ENCODE measurements at places on chromosomes 13 and 19. TPM values are rescaled to one million over a fixed set of nuclear protein-coding genes. Genes with fewer than 3 reads are reported as not detected.

DNA sequence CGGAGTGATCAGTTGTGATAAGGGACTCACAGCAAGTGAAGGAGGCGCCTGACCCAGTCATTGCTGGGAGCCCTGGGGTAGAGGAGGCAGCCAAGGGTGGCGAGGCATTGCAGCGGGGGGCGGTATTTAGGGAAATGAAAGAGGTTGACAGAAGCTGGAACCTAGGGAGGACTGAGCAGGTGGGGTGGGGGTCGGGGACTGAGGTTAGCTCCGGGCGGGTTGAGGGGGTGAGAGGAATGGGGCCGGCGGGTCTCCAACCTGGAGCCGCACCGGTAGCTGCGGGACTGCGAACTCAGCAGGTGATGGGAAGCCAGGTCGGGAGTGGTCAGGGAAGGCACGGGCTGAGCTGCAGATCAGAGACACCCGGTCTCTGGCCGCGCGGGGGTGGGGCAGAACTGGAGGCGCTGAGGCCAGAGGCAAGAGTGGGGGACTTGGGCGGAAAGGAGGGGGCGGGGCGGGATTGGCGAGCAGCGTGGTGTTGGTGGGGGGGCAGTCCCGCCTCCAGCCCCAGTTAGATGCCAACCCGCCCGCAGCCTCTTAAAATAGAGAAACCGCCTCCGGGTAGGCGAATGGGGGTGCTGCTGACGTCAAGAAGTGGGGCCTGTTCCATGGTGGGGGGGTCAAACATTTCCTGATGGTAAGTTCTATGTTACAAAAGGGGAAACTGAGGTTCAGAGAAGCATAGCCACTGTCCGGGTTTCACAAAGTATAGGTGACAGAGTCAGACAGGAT is 1.5 kb downstream of the MAST3 start:
- DNase-seq: no peak

- no peak for DNase-seq
These were observed 702.8 kb downstream of the LIG4 start for GRCh38 chr13:107512551-107512950.

The SPRY2 gene
- polyA plus RNA-seq: 82.9 TPM

- no peak for DNase-seq
These were observed 34.5 kb downstream of the UFM1 start for GRCh38 chr13:38384171-38384570.

The MCEMP1 gene
- polyA plus RNA-seq: 0.26 TPM

The ADGRE3 gene
- polyA plus RNA-seq: not detected

- DNase-seq: no peak
These were observed 1.1 kb upstream of the PLVAP start for GRCh38 chr19:17378271-17378670.

GRCh38 chr19:38252941-38253691 is 3.1 kb downstream of the PPP1R14A start:
- DNase-seq: no peak

The SERTAD1 gene
- polyA plus RNA-seq: 3.6 TPM

- no peak for DNase-seq
These were observed 1.6 kb downstream of the LYL1 start for GRCh38 chr19:13100841-13101589.

The CEACAM8 gene
- 0.13 TPM for polyA plus RNA-seq

DNA sequence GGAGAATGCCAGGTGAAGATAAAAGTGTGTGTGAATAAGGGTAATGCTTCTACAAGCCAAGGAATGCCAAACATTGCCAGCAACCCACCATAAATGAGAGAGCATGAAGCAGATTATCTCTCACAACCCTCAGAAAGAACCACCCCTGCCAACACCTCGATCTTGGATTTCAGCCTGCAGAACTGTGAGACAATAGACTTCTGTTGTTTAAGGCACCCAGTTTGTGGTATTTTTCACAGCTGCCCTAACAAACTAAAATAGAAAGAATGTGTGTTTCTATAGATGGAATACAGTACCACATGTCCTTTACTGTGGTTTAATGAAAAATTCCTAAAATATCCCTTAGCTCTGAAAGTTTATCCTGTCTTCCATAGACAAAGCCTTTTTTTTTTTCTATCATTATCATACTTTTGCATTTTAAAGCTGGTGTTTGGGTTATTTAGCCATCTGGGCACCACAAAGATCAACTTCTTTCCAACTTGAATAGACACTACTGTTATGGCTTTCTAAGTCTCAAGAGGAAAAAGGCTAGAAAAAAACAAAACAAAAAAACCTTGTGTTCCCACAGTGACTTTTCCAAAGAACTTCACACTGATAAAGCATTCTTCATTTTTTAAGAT is 505.6 kb downstream of the KCTD12 start:
- DNase-seq: no peak

GRCh38 chr19:16380943-16381755 is 56.5 kb downstream of the KLF2 start:
- no peak for DNase-seq

DNA sequence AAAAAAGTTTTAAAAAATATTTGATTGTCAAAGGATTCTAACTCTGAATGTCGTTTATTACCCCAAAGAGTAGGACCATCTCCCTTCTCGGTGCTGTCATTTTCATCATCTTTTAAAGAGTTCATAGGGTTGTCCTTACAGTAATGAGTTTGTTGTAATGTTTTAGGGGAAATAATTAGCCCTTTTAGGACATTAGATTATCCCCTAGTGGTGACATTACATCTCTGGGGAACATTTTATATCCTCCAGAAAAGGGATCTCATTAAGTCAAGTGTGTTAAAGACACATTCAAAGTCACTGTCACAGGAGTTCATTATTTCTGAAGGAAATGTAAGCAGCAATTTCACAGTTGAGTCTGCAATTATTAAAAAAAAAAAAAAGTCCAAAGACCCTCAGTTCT is 99.3 kb upstream of the GJB6 start:
- no peak for DNase-seq

The FCER2 gene
- not detected for polyA plus RNA-seq

The ZNF441 gene
- 13.1 TPM for polyA plus RNA-seq

- peak; percentile 36 for DNase-seq
These were observed 77.9 kb downstream of the TRPC4 start for GRCh38 chr13:37791699-37792098.

DNA sequence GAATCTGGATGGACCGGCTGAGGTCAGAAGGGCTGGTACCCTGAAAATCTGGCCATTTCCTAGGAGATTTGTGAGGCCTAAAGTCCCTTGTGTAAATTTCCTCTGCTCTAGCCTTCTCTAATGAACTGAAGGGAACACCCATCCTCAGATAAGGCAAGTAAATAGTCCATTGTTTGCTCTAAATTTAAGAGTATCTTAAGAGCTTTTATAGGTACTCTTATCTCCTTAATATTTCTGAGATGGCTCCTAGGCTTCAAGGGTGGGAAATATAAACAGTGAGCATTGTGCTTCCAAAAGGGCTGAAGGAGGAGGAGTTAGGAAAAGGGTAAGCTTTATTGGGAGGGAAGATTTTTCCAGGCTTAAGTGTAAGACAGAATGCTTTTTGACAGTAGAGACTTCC is 148.7 kb upstream of the EDNRB start:
- DNase-seq: no peak

The ZNF700 gene
- 8.1 TPM for polyA plus RNA-seq

All from muscle of arm (tissue), 14 donors.